ENCODE measurements at places on chromosomes 4 and X.

GRCh38 chrX:35562395-35562794 lies 235.7 kb upstream of the MAGEB16 start:
- DNase-seq: no peak

- no peak for DNase-seq
Measured at GRCh38 chr4:101279377-101279871, 67.9 kb downstream of the PPP3CA start.

- no peak for DNase-seq
Measured at GRCh38 chrX:68354879-68355628, 78.2 kb downstream of the OPHN1 start.

- no peak for DNase-seq
Measured at GRCh38 chr4:137980641-137981040, 261.5 kb downstream of the SLC7A11 start.

DNA sequence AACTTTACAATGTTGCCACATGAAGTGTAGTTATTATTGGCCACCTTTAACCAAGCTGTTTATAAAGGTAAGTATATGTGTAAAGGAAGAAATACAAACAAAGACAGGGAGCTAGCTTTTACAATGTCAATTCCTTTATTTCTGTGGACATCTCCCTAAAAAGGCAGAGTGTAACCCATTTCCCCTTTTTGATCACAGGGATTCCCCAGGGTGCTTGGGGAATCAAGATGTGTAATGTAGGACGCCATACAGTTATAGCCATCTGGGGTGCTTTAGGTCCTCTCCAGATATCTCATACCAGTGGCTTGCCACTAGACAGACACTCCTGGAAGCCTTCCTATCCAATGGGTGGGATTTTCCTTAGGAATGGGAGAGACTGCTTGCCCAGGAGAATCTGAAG lies 4.2 kb upstream of the CUL4B start:
- DNase-seq: no peak

DNA sequence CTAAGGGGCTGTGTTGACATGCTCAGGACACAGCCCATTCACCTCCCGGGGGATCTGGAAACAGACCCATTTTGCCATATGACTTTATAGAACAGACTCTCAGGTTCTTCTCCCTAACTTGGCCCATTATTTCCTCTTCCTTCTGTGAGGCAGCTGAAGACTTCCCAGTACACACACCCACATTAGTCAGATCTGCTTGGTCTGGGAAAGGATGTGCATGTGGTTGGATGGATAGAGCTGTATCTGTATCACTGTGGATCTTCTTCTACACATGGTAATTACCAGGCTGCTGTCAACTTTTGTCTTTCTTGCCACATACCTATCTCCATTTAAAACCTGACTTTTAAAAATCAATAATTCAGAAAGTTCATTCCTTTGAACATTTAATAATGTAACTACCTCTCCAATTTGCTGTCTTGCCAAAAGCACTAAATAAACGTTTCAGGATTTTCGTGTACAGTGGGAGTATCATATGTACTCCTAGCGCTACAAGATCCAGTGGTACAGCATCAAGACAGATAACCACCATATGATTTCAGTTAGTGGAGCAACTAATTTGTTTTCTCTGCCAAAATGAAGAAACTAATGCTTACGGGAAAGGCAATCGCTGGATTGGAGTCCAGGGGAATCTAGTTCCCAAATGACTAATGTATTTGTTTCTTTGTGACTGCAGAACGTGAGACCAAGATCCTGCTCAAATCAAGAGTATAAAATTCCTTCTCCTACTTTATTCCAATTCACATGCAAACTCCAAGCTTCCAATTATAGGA lies 134.1 kb upstream of the MAP3K15 start:
- DNase-seq: no peak

- DNase-seq: no peak
Measured at GRCh38 chr4:26858947-26859401, 1.7 kb upstream of the STIM2 start.

All from stimulated activated CD8-positive, alpha-beta memory T cell treated with anti-CD3 and anti-CD28 coated beads, Interleukin-4, amount 100 ng/mL, for 4 hours (primary cell).